T-cell (primary cell): ENCODE measurements at places on chromosomes 12 and 14.
A peak's percentile ranks its signal among the peaks of the same experiment; 100 is the strongest.

DNA sequence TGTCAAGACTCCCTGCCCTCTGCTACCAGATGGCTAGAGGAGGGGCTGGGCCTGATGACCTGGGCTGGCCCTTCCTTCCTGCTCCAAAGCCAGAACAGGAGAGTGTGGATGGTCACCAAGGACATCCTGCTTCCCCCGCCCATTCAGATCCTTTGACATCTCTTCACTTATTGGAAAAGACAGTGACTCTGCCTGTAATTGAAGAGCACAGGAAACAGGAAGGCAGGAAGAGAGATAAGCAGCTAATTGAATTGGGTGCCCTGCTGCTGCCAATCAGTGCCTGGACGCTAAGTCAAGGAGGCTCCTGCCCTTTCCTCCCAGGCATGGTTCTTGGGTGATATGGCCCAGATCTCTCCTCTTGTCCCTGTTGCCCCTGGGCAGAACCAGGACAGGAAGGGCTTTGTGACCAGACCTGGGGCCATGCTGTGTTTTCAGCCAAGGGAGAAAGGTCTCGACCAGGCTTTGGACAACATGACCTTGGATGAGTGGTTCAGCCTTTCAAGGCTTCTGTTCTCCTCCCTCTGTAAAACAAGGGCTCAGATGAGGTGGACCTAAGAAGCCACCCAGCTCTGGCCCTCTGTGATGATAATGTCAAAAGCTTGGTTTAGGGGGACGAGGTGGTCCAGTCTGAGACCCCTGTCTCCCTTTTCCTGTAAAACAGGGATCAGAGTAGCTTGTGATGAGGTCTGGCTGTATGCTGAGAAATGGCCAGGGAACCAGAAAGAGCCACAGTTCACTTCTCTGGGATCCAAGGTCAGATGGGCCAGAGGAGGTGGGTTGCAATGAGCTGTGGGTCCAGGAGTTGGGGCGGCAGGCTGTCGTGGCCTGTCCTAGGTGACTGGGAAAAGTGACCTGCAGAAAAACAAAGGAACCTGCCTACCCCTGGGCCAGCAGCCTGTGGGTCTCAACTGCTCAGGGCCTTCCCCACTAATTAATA lies 38.8 kb downstream of the FAM222A start:
- DNase-seq: no peak
- no peaks in the 10 kb centered on the region for H3K4me1 ChIP-seq
- no peaks in the 10 kb centered on the region for H3K36me3 ChIP-seq
- no peak overlapping the region for H3K4me3 ChIP-seq
- no peak overlapping the region for H3K27ac ChIP-seq

- no peak overlapping the region for H3K4me3 ChIP-seq
- peak overlapping the region; percentile 84 for H3K27ac ChIP-seq
- no peaks in the 10 kb centered on the region for H3K36me3 ChIP-seq
- peaks cover 3% of the 10 kb centered on the region for H3K4me1 ChIP-seq
- no peak for DNase-seq
These were observed 631 bp upstream of the PTGR2 start for GRCh38 chr14:73851000-73851399.

DNA sequence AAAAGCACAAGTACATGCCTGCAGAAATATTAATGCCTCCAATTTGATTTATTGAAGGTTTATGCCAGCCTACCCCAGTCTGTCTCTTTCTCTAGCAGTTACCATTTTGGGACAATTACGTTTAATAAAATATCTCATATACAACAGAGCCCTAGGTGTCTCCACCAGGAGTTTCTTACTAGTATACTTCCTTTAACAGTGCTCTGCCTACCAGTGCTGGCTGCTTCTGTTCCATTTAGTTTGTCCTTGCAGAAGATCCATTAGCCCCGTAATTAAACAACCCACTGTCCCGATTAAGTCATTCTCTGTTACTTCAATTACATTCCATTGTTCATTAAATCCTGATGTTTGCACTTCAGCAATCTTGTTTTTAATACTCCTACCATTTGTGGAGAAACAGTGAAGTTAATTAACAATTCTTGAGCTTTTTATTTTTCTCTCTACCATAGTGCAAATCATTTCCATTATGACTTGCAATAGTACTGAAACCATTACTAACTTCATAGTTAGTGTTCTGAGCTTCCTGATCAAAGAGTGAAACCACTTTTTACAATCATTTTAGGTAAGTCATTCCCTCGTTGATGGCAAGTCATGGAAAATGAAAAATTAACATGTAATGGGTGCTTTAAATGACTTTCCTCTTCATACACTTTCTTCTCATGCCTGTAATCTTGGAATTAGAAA lies 121.1 kb downstream of the PLXNC1 start:
- no peak overlapping the region for H3K27ac ChIP-seq
- H3K4me3 ChIP-seq: no peak overlapping the region
- H3K27me3 ChIP-seq: no peaks in the 10 kb centered on the region
- H3K4me1 ChIP-seq: peaks cover 15% of the 10 kb centered on the region
- no peak for DNase-seq

DNA sequence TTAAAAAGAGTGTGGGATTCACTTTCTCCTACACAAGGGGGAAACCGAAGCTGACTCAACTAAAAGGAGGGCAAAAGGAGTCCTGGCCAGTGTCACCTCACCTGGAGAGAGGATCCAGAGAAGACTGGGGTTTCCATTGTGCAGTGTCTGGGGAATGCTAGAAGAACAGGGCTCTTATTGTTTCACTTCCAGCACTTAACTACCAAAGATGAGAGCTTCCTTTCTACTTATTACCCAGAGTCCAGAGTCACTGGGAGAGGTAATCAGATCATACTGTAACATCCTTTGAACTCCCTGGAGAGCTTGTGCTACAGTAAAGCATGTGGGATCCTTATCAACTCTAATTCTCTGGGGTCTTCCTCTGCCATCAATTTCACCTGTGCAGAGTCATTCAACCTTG lies 148.4 kb upstream of the BCL2L14 start:
- no peaks in the 10 kb centered on the region for H3K4me1 ChIP-seq
- no peak for DNase-seq
- H3K27me3 ChIP-seq: no peaks in the 10 kb centered on the region
- H3K36me3 ChIP-seq: no peaks in the 10 kb centered on the region
- no peak overlapping the region for H3K4me3 ChIP-seq

GRCh38 chr12:27331927-27332324 lies 710 bp upstream of the BMAL2 start:
- no peak overlapping the region for H3K4me3 ChIP-seq
- no peaks in the 10 kb centered on the region for H3K27me3 ChIP-seq
- DNase-seq: no peak
- peaks cover 12% of the 10 kb centered on the region for H3K4me1 ChIP-seq
- no peak overlapping the region for H3K27ac ChIP-seq

DNA sequence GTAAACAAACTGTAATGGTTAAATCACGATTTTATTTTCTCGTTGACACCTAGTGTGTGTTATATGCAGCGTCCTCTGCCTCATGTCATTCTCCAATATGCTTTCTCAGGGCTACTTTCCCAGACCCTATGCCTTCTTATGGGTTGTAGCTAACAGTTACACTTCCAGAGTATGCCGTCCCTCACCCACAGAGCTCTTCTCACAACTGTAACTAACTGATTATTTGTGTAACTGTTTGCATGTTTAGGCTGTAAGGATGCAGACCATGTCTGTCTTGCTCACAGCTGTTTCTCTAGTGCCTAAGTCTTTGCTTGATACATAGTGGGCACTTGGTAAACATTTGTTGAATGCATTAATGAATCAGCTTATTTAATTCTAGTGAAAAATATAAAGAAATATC lies 417.5 kb downstream of the ZFP36L1 start:
- H3K27me3 ChIP-seq: no peaks in the 10 kb centered on the region
- no peak for DNase-seq
- H3K27ac ChIP-seq: no peak overlapping the region
- peaks cover 66% of the 10 kb centered on the region for H3K4me1 ChIP-seq
- H3K4me3 ChIP-seq: no peak overlapping the region

DNA sequence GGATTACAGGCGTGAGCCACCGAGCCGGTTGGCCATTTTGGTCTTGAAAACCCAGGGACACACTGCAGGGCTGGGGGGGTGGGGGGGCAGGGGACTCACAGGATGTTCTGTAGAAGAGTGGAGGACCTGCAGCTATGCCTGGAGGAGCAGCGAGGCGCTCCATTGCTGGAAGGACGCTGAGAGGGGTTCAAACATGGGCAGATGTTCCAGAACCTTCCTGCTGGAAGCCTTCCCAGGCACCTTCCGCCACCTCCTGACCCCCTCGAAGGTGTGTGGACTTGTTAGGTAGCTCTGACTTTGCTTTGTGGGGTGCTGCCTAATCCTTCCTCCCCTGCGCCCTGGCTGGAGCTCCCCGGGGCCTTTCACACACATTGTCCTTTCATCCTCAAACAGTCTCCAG lies 19.6 kb upstream of the PPP1R13B start:
- no peaks in the 10 kb centered on the region for H3K27me3 ChIP-seq
- no peaks in the 10 kb centered on the region for H3K36me3 ChIP-seq
- no peak overlapping the region for H3K27ac ChIP-seq
- peaks cover 8% of the 10 kb centered on the region for H3K4me1 ChIP-seq
- H3K4me3 ChIP-seq: no peak overlapping the region

DNA sequence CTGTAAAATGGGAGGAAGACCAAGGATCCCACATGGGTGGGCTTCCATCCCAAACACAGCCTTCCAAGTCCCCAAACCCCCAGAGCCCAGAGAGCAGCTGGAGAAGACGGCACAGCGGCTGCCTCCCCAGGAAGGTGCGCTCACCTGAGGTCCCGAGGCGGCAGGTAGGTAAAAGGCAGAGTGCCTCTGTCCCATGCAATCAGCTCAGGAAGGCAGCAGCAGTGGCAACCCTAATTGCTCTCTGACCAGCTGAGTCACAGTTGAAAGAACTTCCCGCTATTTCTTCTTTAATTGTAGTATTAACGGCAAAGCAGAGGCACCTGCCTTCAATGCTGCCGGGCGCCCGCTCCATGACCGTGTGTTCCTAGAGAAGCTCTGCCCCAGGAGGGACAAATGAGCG lies 91.1 kb upstream of the BCL11B start:
- no peaks in the 10 kb centered on the region for H3K4me1 ChIP-seq

- no peaks in the 10 kb centered on the region for H3K36me3 ChIP-seq
- no peaks in the 10 kb centered on the region for H3K27me3 ChIP-seq
- H3K27ac ChIP-seq: no peak overlapping the region
- DNase-seq: no peak
These were observed 74.6 kb downstream of the DACT1 start for GRCh38 chr14:58712357-58712756.

DNA sequence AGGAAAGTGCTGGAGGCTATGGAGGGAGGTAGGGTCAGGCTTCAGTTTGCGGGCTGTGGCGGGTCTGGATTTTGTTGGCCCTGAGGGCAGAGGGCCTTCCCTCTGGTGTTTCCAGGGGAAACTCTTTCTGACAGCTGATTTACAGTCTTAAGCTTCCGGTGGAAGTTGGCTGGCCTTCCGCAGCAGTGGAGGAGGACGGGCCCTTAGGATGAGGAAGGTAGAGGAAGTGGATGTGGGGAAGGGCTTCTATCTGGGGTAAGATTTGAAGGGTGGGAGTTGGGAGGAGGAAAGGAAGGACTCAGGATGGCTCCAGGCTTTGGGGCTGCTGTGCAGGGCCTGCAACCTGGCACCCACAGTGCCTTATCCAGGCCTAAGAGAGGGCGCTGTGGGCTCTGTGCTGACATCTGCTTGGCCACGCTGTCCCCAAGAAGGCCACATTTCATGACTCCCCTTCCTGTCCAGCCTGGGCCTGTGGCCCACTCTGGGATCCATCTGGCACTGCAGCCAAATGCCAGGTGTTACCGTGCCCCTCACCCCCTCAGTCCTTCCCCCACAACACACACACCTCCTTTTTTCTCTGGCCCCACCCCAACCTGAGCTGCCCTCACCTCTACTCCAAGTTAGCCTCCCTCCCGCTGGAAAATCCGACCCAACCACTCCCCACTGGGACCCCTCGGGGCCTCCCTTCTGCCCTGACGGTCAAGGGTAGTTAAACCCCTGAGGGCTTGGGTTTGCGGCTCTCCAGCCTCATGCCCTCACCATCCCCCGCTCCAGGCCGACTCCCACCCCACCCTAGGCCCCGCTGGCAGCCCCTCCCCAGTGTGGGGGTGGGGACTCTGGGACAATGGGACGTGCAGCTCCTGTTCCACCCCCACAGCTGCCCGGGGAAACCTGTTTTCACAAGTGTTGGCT lies 7.7 kb upstream of the PPP1R13B start:
- H3K4me3 ChIP-seq: no peak overlapping the region
- peaks cover 7% of the 10 kb centered on the region for H3K27me3 ChIP-seq
- H3K36me3 ChIP-seq: no peaks in the 10 kb centered on the region
- no peak for DNase-seq

- H3K4me3 ChIP-seq: no peak overlapping the region
- H3K36me3 ChIP-seq: peaks cover 8% of the 10 kb centered on the region
- no peak for DNase-seq
- no peaks in the 10 kb centered on the region for H3K27me3 ChIP-seq
These were observed 26.7 kb downstream of the C12orf75 start for GRCh38 chr12:105357162-105357691.

- no peak overlapping the region for H3K4me3 ChIP-seq
- DNase-seq: no peak
- H3K36me3 ChIP-seq: no peaks in the 10 kb centered on the region
- no peaks in the 10 kb centered on the region for H3K27me3 ChIP-seq
- H3K27ac ChIP-seq: no peak overlapping the region
These were observed 66.4 kb upstream of the FLRT2 start for GRCh38 chr14:85463512-85463911.

- no peaks in the 10 kb centered on the region for H3K36me3 ChIP-seq
- no peak for DNase-seq
- no peaks in the 10 kb centered on the region for H3K4me1 ChIP-seq
- no peak overlapping the region for H3K4me3 ChIP-seq
These were observed 47.3 kb downstream of the PRKAB1 start for GRCh38 chr12:119715268-119715620.

DNA sequence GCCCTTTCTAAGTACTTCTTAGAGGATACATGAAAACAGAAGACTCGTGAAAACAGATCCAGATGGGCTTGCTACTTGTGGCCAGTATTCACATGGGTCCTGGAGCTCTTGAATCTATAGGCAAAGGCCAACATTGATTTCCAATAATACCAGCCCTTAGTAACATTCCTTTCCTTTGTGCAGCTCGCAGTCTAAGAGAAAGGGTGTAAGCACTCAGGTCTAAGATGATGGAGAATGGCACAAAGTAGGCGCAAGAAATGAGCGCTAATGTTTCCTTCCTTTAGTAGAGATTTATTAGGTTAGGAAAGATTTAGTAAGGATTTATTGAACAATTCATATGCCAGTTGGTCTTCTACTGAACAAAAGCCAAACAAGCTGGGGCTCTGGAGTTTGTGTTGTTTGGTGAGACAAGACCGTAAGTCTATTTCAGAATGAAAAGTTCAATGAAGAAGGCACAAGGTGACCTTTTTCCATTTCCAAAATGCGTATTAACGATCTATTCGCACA lies 525 bp downstream of the RNU6-8 start:
- DNase-seq: no peak
- peaks cover 25% of the 10 kb centered on the region for H3K4me1 ChIP-seq
- no peaks in the 10 kb centered on the region for H3K36me3 ChIP-seq
